ENCODE measurements at places on chromosomes 2 and 18. TPM values are rescaled to one million over a fixed set of nuclear protein-coding genes. Genes with fewer than 3 reads are reported as not detected.
A peak's percentile ranks its signal among the peaks of the same experiment; 100 is the strongest.

The SRD5A2 gene
- not detected for polyA plus RNA-seq

DNA sequence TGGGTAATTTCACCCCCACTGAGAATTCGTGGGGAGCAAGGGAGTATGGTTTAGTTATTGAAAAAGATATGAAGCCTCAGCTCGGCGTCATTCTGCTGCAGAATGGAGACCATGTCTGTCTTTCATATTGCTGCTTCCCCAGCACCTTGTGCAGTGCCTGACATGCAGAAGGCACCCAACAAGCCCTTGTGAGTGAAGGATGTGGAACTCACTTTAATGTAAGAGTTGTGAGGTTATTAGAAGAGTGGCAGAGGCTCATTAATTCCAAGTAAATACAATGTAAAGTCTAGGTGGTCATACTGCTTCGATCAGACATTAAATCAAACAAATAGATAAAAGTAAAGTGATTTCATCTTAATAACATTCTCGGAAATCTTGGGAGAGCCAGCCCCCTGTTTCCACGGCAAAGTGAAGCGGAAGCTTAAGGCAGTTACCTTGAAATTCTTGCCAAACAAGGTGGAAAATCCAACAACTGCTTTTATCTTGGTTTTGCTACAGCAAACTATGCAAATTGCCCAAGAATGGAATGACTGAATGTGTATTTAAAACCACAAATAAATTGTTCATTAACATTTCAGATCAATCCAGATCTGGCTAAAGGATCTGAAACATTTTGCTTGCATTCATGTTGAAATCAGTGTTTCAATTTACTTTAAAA lies 9.6 kb downstream of the CFAP221 start:
- no peak for DNase-seq

GRCh38 chr2:234261736-234262135 lies 211.2 kb downstream of the SPP2 start:
- no peak for DNase-seq

DNA sequence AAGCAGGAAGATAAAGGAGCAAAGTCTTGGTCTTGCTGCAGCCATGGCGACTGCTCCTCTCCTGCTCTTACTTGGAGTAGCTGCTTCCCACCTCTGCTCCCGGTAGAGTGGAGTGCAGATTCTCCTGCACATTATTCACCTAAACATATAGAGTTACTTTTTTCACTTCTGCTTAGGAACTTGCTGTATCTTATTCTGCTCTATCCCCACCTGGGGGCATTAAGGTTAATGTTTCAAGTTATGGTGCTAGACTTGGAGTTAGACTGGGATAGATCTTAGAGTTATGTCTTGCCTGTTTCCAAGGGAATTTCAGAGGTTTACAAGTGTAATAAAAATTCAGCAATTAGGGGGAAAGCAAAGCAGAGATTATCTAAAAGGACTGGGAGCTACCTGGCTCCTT lies 144.2 kb downstream of the SETBP1 start:
- DNase-seq: no peak

The MALL gene
- not detected for polyA plus RNA-seq

The LHCGR gene
- polyA plus RNA-seq: 0.51 TPM

- DNase-seq: no peak
Observed at GRCh38 chr18:56112013-56112749, 524.2 kb upstream of the TCF4 start.

DNA sequence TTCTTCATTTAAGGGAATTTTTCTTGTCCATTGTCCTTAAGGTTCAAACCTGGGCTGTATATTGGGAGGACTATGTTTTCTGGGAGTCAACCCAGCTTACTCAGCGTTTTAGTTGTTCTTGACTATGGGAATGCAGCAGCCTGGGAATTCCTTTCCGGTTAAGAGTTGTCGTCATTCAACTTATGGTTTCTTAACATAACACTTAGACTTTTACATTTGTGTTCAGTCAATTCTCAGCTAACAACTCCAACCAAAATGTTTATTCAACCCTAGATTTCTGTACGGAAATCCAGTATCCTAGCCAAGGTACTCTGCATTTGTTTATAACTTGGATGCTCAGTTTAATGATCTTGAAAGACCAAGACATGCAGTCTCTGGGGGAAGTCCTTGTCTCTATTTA lies 960.9 kb downstream of the CBLN2 start:
- DNase-seq: peak; percentile 8

The VWA3B gene
- polyA plus RNA-seq: 0.69 TPM

The KCNJ3 gene
- polyA plus RNA-seq: 2.0 TPM

- DNase-seq: no peak
Observed at GRCh38 chr2:85433511-85434089, 15.1 kb downstream of the SH2D6 start.

GRCh38 chr2:28185153-28185552 lies 207.5 kb upstream of the FOSL2 start:
- no peak for DNase-seq

GRCh38 chr2:17793296-17793695 lies 23.0 kb upstream of the MSGN1 start:
- no peak for DNase-seq

The EFHD1 gene
- 12.4 TPM for polyA plus RNA-seq

DNA sequence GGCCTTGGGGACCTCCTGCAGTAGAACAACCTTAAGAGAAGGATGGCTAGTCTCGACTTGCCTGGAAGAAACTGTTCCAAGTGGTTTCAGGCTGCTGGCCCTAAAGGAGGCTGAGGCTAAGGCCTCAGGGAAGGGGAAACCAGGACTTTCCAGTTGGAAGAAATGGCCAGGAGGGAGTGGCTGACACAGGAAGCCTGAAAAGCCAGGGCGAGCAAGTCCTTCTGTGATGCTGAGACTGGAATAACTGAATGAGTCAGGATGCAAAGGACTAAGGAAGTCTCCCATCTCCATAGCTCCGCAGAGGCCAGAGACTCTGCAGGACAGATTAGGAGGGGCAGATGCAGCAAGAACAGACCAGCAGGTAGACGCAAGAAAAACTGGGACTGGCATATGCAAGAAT lies 7.4 kb downstream of the HTRA2 start:
- DNase-seq: no peak

DNA sequence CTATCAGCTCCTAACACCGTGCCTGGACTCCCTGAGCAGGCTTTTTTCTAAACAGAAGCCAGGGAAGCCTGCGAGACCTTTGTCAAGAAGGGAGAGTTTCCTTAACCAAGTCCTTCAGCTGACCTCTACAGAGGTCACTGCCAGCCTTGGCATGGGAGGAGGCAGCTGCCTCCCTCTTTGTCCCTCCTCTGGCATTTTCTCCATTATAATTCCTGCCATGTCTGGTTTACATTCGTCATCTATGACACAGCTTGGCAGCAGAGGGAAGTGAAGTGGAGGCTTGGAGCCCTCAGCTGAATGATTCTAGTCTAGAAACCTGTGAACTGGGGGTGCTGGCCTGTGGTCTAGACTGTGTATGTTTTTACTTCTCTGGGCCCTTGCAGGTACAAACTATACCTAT lies 22.5 kb downstream of the LIPG start:
- DNase-seq: no peak

The SNORC gene
- 1.2 TPM for polyA plus RNA-seq

The MYCN gene
- polyA plus RNA-seq: 73.2 TPM

GRCh38 chr2:60118061-60118460 lies 435.4 kb downstream of the BCL11A start:
- DNase-seq: no peak

DNA sequence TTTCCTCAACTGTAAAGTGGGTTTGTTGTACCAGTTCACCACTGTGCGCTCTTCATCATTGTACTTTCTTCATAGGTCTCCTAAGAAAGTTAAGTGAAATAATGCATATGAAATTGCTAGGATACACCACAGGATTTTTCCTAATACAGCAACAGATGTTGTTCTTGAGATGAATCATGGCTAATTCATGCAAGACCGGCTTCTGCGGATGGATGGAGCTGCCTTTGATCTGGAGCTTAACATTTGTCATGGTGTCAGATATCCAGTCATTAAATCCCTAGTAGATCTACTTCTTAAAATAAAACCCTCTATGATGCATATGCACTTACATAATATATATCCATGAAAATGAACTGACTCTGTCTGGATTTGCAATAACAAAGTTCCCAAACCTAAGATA lies 114.1 kb downstream of the COL6A3 start:
- peak; percentile 88 for DNase-seq

The ADRA2B gene
- polyA plus RNA-seq: 50.8 TPM

- no peak for DNase-seq
Observed at GRCh38 chr18:35822413-35822812, 150.1 kb upstream of the RMP24 start.

The FAM228B gene
- polyA plus RNA-seq: 60.5 TPM

The ASB18 gene
- polyA plus RNA-seq: 0.70 TPM

GRCh38 chr2:145743011-145743410 lies 1223.1 kb upstream of the ZEB2 start:
- DNase-seq: no peak

DNA sequence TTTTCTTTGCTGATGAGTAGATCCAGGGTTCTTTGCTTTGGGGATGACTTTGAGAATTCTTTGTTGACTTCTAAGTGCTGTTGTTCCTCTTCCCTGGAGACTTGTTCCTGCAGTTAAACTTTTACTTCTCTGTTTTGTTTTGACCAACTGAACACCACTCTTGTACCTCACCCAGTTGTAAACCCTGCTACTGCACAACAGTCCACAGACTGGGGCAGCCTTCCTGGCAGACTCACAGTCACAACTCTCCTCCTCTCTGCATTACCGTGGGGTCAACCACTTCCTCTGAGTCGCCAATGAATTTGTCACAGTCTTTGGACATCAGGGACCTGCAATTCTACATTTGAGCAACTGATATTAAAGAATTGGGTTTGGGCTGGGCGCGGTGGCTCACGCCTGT lies 3.8 kb upstream of the SLC8A1 start:
- no peak for DNase-seq

DNA sequence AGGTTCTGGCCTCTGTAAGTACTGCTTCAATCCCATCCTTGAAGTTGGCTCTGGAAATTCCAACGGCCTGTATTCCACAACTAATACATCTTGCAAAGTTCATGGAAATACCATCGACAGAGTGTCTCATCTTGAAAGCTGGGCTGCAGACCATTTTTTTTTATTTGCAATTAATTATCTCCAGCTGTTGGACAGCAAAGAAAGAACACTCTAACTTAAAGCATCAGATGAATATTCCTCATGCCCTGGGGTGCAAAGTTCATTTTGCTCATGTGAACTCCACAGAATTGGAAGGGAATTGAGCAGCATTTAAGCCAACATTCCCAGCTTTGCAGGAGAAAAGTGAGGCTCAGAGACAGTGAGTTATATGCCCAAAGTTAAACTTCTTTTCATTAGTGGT lies 96.5 kb upstream of the PIEZO2 start:
- no peak for DNase-seq

DNA sequence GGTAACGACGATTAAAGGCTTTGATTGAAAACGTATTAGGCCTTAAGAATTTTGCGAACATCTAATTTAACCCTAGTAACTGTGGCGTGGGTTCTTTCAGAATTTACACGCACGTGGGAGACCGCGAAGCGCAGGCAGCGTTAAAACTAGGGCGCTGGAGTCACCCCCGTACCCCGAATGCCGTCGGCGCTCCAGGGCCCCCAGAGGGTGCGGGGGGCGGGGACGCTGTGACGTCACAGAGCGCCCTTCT lies 673 bp upstream of the SMCHD1 start:
- no peak for DNase-seq

GRCh38 chr2:199100326-199101110 lies 357.2 kb downstream of the SATB2 start:
- DNase-seq: no peak

- DNase-seq: no peak
Observed at GRCh38 chr2:173891315-173892037, 73.7 kb downstream of the SP3 start.

GRCh38 chr18:27202741-27203140 lies 17.6 kb upstream of the CHST9 start:
- DNase-seq: no peak

DNA sequence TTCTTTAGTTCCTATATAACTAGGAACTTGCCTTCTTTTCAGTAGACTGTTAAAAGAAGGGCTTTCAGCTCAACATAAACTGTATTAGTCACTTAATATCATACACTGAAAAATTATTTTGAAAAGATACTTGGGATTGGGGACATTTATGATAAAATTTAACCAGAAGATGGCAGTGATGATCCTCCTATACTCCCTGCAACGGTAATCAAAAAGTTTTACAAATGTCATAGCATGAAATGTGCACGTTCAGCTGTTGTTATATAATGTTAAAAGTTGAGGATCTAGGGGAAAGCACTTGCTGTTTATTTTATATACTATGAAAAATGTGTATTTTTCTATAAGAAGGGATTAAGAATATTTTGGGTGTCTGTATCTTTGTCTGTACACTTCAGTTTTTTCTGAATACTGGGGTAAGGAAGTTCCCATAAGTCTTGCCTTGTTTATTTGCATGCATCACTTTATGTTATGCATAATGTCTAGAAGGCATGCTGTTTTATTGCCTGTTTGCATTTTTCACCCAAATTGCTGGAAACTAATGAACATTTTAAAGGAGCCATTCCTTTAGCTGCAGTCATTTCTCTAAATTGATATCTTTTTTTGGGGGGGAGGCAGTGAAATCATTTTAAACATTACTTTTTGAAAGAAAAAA lies 19.0 kb downstream of the DYNC1I2 start:
- DNase-seq: no peak

The TTC32 gene
- polyA plus RNA-seq: 57.0 TPM

The ASXL3 gene
- 8.3 TPM for polyA plus RNA-seq

The KCNK3 gene
- 3.5 TPM for polyA plus RNA-seq

GRCh38 chr18:55054021-55054990 lies 95.0 kb upstream of the CCDC68 start:
- no peak for DNase-seq
